ENCODE measurements at places on chromosomes 13 and 19.

- DNase-seq, result no peak
Observed at GRCh38 chr13:71922194-71922593, 55.2 kb upstream of the DACH1 start.

- no peak for DNase-seq
Observed at GRCh38 chr13:19618977-19619376, 14.5 kb upstream of the MPHOSPH8 start.

DNA sequence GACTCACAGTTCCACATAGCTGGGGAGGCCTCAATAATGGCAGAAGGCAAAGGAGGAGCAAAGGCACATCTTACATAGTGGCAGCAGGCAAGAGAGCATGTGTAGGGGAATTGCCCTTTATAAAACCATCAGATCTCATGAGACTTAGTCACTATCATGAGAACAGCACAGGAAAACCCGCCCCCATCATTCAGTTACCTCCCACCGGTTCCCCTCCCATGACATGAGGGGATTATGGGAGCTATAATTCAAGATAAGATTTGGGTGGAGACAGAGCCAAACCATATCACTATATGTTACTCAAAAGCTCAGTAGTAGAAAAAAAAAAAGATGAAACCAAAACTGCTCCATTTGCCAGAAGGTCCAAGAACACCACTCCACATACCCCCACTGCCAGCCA is 58.5 kb downstream of the DNAJC15 start:
- DNase-seq, result no peak

DNA sequence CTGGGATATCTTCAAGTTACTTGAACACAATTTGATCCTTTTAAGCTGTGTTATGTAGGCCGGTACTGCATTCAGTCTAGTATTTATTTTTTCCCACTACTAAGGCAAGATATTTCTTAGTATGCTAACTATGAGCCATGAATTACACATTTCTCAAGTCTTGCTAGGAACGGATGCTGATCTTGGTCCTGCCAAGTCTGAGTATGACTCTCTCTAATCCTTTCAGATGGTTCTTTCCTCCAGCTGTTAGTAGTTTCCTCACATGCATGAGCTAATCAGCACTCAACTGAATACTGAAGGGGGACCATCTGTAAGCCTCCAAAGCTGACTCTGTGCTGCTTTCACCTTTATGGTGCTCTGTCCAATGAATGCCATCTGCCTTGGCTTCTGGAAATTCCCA is 460.3 kb downstream of the KCTD12 start:
- peak; percentile 30 for DNase-seq

DNA sequence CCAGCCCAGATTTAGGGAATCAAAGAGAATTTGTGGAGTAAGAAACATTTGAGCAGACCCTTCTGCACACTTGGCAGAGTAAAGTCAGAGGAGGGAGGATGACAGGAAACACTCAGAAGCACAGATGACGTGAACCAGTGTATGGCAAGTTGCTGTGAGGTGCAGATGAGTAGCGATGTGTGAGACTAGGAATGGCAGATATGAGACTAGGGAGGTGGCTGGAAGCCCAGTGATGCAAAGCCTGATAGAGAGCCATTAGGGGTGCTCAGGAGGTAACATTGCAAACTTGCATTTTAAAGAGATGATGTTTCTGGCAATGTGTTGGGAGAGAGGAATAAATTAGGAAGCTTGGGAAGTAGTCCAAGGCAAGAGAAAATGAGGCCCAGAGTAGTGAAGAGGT is 44.0 kb downstream of the PCDH17 start:
- DNase-seq, result no peak

GRCh38 chr13:34114581-34114980 is 296.6 kb downstream of the RFC3 start:
- no peak for DNase-seq

- DNase-seq, result no peak
Observed at GRCh38 chr19:32702010-32702409, 10.4 kb downstream of the NUDT19 start.

- no peak for DNase-seq
Observed at GRCh38 chr13:50228527-50228926, 213.3 kb downstream of the KCNRG start.
